ENCODE measurements at places on chromosomes 1 and 21.

- H3K27ac ChIP-seq = no peak overlapping the region
- no peaks in the 10 kb centered on the region for H3K27me3 ChIP-seq
- DNase-seq = no peak
- H3K4me1 ChIP-seq = peaks cover 2% of the 10 kb centered on the region
- H3K36me3 ChIP-seq = no peaks in the 10 kb centered on the region
- no peak overlapping the region for H3K4me3 ChIP-seq
These were observed 11.9 kb upstream of the VAV3 start for GRCh38 chr1:107976836-107977235.

DNA sequence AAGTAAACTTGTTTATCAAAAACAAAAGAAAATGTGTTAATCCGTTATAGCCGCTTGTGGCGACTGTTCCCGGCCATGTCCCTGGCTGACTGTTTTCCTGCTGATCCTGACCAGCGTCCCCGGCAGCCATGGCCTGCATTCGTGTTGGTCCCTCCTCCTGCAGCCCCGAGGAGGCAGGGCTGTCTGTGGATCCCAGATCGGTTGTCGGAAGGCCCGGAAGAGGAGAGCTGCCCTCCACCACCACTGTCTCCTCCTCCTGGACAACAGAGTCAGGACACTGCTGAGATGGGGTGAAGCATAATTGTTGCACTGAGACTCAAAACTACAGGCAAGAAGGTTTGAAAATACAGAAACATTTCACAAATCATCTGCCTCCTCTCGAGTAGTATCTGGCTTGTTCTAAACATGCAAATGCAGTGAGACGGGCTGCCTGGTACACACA is 3.6 kb upstream of the MXRA8 start:
- no peak for DNase-seq
- no peaks in the 10 kb centered on the region for H3K27me3 ChIP-seq
- no peak overlapping the region for H3K27ac ChIP-seq
- H3K36me3 ChIP-seq = no peaks in the 10 kb centered on the region
- H3K4me1 ChIP-seq = peaks cover 17% of the 10 kb centered on the region

GRCh38 chr1:205229399-205229871 is 1.7 kb downstream of the TMCC2 start:
- peak overlapping the region; percentile 67 for H3K27ac ChIP-seq
- no peaks in the 10 kb centered on the region for H3K36me3 ChIP-seq
- peak overlapping the region; percentile 92 for H3K4me3 ChIP-seq
- peak; percentile 70 for DNase-seq

DNA sequence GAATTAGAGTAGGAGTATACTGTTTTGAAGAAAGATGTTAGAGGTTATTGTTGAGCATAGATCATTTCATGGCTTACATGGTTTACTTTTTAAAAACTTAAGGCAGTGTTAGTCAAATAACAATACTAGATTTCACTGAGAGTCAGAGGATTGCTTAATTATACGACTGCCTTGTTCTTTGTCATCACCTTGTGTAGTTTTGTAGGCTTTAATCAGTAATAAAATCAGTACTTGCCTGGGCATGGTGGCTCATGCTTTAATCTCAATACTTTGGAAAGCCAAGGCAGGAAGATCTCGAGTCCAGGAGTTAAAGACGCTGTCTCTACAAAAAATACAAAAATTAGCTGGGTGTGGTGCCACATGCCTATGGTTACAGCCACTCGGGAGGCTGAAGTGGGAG is 41.3 kb upstream of the GPR52 start:
- no peaks in the 10 kb centered on the region for H3K27me3 ChIP-seq
- H3K36me3 ChIP-seq = peaks cover 11% of the 10 kb centered on the region
- H3K4me1 ChIP-seq = peaks cover 9% of the 10 kb centered on the region
- no peak overlapping the region for H3K4me3 ChIP-seq
- no peak overlapping the region for H3K27ac ChIP-seq

DNA sequence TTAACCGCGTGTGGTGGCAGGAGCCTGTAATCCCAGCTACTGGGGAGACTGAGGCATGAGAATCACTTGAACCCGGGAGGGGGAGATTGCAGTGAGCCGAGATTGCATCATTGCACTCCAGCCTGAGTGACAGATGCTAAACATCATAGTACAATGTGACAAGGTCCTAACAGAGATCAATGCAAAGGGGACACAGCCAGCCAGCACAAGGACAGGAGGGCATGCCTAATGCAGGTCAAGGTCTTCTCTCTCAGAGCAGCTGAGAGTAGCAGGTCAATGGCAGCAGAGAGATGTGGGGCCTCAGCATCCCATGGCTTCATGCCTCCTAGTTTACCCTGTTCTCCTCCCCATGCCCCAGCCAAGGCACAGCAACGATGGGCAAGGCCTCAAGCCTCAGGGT is 3.0 kb upstream of the SMIM11 start:
- no peak overlapping the region for H3K27ac ChIP-seq
- no peak for DNase-seq
- no peak overlapping the region for H3K4me3 ChIP-seq
- H3K4me1 ChIP-seq = no peaks in the 10 kb centered on the region
- no peaks in the 10 kb centered on the region for H3K36me3 ChIP-seq
- H3K27me3 ChIP-seq = peaks cover 12% of the 10 kb centered on the region

- no peak overlapping the region for H3K27ac ChIP-seq
- no peaks in the 10 kb centered on the region for H3K4me1 ChIP-seq
- H3K36me3 ChIP-seq = no peaks in the 10 kb centered on the region
These were observed 550.9 kb upstream of the TMPRSS15 start for GRCh38 chr21:18954441-18954844.

GRCh38 chr1:53135735-53136114 is 6.7 kb downstream of the SLC1A7 start:
- peaks cover 1% of the 10 kb centered on the region for H3K27me3 ChIP-seq
- no peak for DNase-seq
- H3K27ac ChIP-seq = no peak overlapping the region
- peaks cover 4% of the 10 kb centered on the region for H3K36me3 ChIP-seq

DNA sequence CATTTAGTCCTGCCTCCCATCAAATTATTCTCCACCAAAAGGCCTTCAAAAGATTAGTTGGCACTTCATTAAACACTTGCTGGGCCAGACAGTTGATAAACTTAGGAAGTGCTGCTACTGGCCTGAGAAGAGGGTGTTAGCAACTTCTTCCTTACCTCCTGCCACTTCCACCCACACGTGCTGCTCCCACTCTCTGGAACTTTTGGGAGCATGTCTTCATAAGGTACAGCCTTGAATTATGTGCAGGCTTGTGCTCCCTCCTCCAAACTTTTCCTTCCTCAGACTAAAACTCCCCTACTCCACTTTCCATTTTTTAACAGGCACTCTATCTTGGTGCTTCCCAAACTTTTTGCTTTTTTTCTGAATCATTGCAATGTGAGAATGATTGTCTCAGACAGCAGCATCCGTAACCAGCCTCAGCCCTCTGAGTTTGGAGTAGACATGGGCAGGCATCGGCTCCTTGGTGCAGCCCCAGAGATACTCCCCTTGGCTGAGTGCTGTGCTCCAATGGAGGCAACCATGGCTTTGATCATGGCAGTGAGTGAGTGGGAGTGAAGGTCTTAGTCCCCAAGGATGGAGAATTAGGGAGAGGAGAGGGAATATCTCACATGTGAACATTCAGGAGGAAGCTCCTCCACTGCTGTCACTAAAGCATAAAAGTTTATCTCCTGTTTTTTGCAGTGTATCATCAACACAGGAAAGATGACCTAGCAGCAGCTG is 8.7 kb upstream of the LELP1 start:
- H3K4me1 ChIP-seq = no peaks in the 10 kb centered on the region
- no peaks in the 10 kb centered on the region for H3K36me3 ChIP-seq
- peaks cover 56% of the 10 kb centered on the region for H3K27me3 ChIP-seq
- DNase-seq = no peak
- H3K27ac ChIP-seq = no peak overlapping the region
- H3K4me3 ChIP-seq = no peak overlapping the region

- peaks cover 34% of the 10 kb centered on the region for H3K27me3 ChIP-seq
- H3K4me1 ChIP-seq = no peaks in the 10 kb centered on the region
- H3K27ac ChIP-seq = no peak overlapping the region
- no peak overlapping the region for H3K4me3 ChIP-seq
These were observed 23.4 kb downstream of the PDPN start for GRCh38 chr1:13607002-13607401.

GRCh38 chr1:3777078-3777547 is 4.6 kb downstream of the SMIM1 start:
- DNase-seq = no peak
- H3K27me3 ChIP-seq = no peaks in the 10 kb centered on the region
- H3K4me1 ChIP-seq = peaks cover 6% of the 10 kb centered on the region
- no peak overlapping the region for H3K27ac ChIP-seq

- H3K27me3 ChIP-seq = no peaks in the 10 kb centered on the region
- DNase-seq = no peak
- peaks cover 67% of the 10 kb centered on the region for H3K36me3 ChIP-seq
These were observed 1.3 kb downstream of the USF1 start for GRCh38 chr1:161044535-161044907.

DNA sequence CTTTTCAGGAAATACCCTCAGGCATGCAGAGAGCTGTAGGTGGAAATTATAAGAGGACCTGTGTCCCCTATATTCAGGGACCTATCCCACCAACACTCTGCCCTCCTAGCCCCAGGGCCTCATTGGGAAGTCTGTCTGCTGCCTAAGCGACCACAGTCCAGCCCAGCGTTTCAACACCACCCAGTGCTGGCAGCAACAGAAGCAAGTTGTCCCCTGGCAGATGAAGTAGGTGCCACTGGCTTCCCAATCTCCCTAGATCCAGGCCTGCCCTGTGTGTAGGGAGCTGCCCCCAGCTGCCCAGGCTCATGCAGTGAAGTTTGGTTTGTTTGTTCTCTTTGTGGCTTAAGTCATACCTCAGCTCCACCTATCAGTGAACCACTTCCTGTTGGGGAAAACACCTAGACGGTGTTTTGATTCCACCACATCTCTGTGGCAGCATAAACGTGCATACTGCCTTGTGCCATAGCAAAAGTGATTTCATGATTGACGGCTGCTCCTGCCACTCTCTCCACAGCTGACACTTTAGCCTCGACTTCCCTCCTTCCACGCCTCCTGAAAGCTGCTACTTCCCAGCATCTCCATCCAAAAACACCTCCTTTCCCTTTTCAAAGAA is 8.1 kb upstream of the LEFTY1 start:
- H3K27ac ChIP-seq = peak overlapping the region; percentile 97
- peak overlapping the region; percentile 89 for H3K4me3 ChIP-seq
- no peaks in the 10 kb centered on the region for H3K36me3 ChIP-seq
- peak; percentile 74 for DNase-seq
- H3K27me3 ChIP-seq = no peaks in the 10 kb centered on the region

DNA sequence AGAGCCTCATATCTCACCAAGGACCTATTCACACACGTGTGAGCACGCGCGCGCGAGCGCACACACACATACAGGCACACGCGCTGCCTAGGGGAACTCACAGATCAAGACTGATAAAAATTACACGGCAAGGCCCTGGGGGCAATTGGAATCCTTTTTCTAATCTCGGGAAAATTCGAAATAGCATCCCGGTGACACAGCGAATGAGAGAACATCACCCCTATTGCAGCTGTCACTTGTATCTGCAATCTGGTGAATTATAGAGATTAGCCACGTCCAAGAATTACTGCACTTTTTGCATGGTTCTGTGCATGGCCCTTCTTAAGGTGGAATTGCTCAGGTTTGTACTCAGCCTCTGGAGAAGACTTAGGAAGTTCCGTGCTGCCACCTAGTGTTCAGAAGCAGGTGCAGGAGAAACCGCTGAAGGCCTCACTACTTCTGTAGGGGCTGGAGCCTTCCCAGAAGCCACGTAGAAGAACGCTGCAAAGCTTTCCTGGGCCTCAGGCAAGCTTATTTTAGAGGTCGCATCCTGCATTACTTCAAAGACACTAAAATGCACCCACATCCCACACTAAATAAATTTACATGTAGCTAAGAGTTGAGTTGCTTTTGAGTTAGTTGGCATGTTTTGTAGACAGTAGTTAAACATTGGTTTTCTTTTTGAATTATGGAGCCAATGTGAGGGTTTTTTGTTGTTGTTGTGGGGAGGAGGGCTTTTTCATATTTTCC is 229.2 kb upstream of the CAMK1G start:
- no peak overlapping the region for H3K4me3 ChIP-seq
- no peak for DNase-seq
- no peaks in the 10 kb centered on the region for H3K36me3 ChIP-seq
- no peak overlapping the region for H3K27ac ChIP-seq
- H3K4me1 ChIP-seq = no peaks in the 10 kb centered on the region
- H3K27me3 ChIP-seq = no peaks in the 10 kb centered on the region

GRCh38 chr1:28236656-28237322 is 865 bp downstream of the ATP5IF1 start:
- H3K4me1 ChIP-seq = peaks cover 8% of the 10 kb centered on the region
- H3K27ac ChIP-seq = no peak overlapping the region
- peaks cover 10% of the 10 kb centered on the region for H3K36me3 ChIP-seq
- no peaks in the 10 kb centered on the region for H3K27me3 ChIP-seq
- no peak overlapping the region for H3K4me3 ChIP-seq

GRCh38 chr1:71026093-71026492 is 21.5 kb downstream of the PTGER3 start:
- no peak overlapping the region for H3K27ac ChIP-seq
- H3K4me1 ChIP-seq = no peaks in the 10 kb centered on the region
- no peak overlapping the region for H3K4me3 ChIP-seq

DNA sequence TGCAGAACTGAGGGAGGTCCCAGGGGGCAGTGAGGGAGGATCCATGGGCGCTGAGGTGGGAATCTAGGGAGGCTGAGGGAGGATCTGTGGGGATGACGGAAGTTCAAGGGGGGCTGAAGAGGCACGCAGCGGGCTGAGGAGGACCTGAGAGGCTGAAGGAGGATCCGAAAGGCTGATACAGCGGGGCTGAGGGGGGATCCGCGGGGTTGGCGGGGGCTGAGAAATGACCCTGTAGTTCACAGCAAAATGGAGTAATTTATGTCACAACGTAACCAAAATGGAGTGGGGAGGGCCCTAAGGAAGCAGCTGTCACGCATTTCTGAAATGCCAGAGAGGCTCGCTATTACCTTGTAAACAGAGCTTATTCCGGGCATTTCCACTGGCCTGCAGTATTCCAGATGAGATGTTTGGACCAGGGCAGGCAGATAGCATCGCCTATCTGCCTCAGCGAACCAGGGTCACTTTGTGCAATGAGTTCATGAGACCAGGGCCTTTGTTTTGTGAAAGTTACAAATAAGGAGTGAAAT is 926 bp upstream of the MRPL55 start:
- H3K4me1 ChIP-seq = peaks cover 7% of the 10 kb centered on the region
- H3K27ac ChIP-seq = peak overlapping the region; percentile 97
- H3K27me3 ChIP-seq = no peaks in the 10 kb centered on the region
- no peaks in the 10 kb centered on the region for H3K36me3 ChIP-seq
